Stimulated activated CD8-positive, alpha-beta memory T cell treated with anti-CD3 and anti-CD28 coated beads, Interleukin-15, amount 100 ng/mL, for 24 hours (primary cell): ENCODE measurements at places on chromosomes 3 and 15.

DNA sequence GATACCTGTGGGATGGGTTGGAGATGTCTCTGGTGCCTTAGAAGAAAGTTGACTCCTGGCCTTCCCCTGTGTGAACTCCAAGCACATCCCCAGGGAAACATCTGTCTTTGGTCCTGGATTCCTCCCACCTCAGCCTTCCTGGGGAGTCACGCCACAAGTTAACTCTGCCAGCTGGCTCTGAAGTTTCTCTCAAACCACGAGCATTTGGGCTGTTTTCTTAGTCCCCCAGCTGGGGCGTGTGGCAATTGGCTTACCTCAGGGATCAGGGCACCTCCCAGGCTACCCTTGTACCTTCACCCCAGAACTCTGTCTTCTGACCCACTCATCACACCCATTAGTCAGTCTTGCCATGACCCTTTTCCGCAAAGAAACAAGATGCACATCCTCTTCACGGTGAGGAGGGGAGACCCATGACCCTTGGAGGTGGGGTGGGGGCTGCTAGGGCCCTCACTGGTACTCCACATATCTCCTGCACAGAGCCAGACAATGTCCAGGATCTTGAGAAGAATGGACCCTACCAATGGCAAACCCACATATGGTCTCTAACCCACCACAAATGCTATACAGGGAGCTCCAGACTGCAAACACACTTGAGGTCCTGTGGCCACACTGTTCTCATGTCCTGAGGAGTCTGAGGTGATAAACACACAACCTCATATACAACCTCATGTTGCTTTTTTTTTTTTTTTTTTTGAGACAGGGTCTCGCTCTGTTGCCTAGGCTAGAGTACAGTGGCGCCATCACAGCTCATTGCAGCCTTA is 3.9 kb downstream of the NEIL1 start:
- DNase-seq: no peak

- DNase-seq: no peak
Measured at GRCh38 chr15:91356083-91356482, 256.0 kb downstream of the SV2B start.

DNA sequence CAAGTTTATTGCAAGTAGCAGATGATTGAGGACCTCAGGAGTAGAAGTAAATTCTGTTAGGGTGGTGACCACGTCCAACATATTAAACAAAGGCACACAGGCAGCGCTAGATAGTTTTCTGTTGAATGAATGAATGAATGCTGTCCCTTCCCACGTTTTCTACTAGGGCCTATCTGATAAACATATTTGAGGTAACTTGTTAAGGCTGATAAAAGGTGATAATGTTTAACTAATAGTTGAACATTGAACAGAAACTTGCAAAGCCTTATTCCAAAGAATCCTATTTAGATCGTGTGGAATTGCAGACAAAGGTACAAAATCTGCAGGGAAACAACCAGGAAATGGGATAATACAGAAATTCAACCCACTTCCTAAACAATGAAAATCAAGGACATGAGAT is 559.5 kb upstream of the SEMA6D start:
- DNase-seq: no peak

DNA sequence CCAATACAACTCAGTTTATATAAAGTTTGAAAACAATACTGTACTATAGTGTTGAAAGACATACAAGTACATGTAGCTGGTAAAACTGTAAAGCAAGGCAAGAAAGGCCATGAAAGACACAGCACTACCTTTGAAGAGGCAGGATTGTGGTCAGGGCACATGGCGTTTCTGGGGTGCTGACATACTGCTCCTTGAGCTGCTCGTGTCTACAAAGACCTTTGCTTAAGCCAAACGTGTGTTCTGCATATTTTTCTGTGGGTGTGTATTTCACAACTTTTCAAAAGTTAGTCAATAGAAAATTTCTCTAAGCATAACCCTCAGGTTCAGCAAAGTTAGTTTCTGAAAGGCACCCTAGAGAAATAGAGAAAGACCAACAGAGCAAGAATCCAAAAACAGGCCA is 14.1 kb upstream of the TOPAZ1 start:
- no peak for DNase-seq

- DNase-seq: no peak
Measured at GRCh38 chr15:29134641-29135308, 134.8 kb downstream of the NSMCE3 start.

- no peak for DNase-seq
Measured at GRCh38 chr15:70557521-70558258, 205.7 kb downstream of the UACA start.

GRCh38 chr3:126925411-126926171 is 57.3 kb upstream of the PLXNA1 start:
- DNase-seq: no peak

GRCh38 chr3:5112043-5112442 is 10.0 kb upstream of the ARL8B start:
- no peak for DNase-seq

- no peak for DNase-seq
Measured at GRCh38 chr3:65778968-65779367, 259.8 kb downstream of the MAGI1 start.

- DNase-seq: no peak
Measured at GRCh38 chr3:46897829-46898320, 20.4 kb downstream of the PTH1R start.
